ENCODE measurements at places on chromosomes 1 and 21.

DNA sequence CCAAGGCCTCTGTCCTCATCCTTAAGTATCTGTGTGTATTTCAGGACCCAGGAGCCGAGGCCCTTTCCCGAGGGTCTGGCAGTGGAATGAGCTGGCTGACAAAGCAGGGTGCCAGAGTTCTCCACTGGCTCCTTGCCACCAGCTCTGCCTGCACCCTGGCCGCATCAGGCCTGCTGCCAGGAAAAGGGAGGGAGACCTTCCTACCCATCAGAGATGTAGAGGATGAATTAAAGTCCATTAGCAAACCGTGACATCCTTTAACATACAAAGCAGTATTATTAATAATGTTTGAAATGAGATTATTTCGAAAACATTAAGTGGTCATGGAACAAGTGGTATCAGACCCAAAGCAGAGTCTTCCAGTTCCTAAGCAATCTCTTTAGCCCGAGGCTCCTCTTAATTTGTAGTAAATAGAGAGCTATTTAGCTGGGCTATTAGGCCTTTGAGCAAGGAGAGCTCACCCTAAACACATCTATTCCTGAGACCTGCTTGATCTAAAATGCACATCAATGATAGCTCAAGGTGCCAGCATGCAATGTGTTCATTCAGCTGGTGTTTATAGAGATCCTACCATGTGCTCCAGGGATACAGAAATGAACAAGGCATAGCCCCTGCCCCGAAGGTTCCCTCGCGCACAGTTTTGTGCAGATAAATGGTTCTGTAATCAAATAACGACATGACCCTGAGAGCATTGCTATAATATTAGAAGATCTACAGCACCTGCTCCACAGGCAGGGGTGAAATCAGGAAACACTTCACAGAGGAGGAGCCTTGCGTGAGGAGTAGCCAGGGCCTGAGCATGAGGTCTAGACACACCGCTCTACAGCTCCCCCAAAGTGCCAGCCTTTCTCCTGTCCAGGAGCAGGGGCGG lies 44.0 kb downstream of the FAM163A start:
- no peak for DNase-seq

- DNase-seq, result no peak
Measured at GRCh38 chr1:59640851-59641250, 173.9 kb upstream of the HOOK1 start.

- no peak for DNase-seq
Measured at GRCh38 chr1:223083831-223084230, 59.2 kb downstream of the TLR5 start.

GRCh38 chr1:34341896-34342295 lies 165.2 kb downstream of the C1orf94 start:
- no peak for DNase-seq

DNA sequence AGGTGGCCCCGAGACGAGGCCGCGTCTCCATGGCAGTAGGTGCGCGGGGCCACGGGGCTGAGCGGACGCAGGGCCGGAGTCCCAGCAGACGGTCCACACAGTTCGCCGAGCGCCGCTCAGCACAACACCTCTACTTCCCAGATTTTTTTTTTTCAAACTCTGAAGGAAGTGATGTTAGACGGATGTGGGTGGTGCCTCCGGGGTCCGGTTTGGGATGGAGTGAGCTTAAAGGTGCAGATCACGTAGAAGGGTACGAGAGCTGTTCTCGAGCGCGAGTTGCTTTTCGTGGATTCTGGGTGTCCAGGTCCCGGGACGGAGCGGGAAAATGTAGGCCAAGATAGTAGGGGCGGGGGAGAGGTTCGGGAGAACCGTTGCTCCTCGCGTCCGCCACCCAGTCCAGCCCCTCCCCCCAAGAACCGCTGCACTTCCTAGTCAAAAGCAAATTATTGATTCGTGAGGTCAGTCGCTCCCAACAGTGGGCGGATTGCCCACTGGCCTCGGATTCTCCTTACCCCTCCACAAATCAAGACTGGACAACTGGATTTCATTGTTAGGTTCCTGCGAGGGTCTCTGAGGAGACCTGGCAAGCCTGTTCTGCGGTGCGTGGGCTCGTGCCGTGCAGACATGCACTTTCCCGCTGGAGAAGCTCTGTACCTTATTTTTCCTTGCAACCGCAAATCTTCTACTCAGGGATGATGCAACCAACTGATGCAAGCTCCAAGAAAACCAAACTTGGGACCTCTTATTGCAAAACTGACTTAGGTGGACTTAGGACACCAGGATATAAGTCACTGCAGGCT lies at the start of gene TXNDC12:
TSS of gene TXNDC12 (minus strand) at position 126 of the 800 bp plus-strand sequence. CDS start at position 31, 95 bp downstream.
- peak; percentile 70 for DNase-seq

GRCh38 chr21:34807881-34808568 lies 139.2 kb downstream of the CLIC6 start:
- peak; percentile 74 for DNase-seq

DNA sequence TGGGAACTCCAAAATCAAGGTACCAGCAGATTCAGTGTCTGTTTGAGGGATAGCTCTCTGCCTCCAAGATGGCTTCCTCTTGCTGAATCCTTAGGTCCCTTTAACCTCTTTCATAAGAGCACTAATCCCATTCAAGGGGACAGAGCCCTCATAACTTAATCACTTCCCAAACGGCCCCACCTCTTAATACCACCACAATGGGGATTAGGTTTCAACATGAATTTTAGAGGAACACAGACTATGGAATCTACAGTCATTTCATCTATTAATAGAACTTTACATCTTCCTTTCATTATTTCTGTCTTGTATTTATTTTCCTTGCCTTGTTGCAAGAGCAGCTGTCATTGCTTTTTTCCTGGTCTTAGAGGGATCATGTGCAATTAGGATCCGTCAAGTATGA lies 30.3 kb downstream of the HOOK1 start:
- DNase-seq, result no peak

- no peak for DNase-seq
Measured at GRCh38 chr1:193013005-193013404, 46.2 kb downstream of the UCHL5 start.

DNA sequence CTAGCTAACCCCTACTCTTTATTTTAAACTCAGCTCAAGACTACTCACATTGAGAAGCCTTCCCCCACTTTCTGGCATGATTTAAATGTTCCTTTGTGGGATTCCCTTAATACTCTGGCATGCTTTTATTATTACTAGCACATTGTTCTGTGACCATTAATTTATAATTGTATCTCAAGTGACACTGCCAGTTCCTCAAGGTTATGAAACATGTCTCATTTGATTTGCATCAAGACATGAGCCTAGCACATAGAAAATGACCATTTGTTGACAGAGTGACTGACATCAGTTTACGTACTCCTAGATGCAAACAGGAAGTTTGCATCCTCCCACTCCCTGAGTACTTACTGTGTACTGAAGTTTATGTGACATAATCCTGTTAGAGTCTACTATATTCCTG lies 15.2 kb downstream of the RGS4 start:
- DNase-seq, result no peak

DNA sequence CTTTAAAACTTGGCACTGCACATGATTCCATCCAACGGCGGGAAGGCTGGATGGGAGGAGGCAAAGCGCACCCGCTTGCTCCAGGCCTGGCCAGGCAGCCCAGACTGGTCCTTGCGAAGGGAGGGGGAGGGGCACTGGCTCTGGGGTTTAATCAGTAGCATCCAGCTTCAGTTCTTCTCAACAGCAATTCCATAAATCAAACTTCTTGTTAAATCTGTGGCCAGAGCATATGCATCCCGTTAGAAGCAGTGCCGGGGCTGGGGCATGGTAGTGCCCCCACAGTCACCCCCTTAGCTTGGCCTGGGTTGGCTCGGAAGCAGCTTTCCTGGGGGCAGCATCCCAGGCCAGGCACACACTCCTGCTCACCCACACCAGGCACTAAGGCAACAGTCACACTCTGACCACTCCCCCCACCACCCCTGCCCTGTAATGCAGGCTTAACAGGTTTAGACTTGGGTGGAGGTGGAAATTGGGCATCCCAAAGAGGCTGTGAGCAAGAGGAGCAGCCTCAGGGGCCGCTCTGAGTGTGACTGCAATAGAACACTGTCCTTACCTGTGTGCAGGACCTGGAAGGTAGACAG lies 94.1 kb upstream of the CASZ1 start:
- DNase-seq, result no peak

DNA sequence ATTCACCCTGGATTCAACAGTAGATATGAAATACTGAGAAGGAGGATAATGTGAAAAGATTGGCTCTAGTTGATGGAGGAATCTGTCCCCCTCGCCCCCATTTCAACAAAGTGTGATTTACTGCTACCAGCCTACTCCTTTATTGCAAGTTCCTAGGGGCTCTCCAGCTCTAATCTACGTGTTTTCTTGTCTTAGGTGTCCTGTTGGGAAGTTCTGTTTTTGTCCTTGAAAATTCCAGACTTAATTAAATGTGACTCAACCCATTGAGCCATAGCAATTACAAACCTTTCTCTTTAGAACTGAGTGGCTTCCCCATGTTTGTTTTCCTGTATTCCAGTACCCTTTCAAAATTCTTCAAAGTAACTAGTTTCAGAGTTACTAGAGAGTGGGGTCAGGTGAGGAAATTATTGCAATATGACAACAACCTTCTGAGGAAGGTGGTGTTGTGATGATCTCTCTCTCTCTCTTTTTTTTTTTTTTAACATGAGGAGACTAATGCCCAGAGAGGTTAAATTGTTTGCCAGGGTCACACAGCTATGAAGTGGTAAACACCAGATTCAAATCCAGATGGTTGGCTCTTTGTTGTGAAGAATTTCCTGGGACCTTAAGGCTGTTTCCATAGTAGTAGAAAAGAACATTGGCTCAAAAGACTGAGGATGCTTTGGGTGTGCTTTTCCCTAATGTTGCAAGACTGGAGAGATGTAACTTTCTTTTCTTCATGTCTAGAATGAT lies 3.5 kb downstream of the RGL1 start:
- no peak for DNase-seq

DNA sequence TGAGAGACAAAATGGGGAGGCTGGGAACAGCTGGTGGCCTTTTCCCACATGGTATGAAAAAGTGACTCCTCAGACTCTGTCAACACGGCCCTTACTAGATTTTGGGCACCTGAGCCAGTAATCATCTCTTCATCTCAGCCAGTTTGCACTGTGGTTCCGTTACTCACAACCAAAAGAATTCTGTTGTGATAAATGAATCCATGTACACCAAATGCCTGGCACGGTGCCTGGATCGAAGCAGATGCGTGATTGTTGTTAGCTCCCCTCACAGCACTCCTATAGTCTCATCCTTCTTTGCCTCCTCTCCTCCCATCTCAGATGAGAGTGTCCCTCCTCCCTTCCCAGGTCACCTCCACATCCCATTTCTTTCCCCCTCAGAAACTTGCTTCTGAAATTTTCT lies 57.9 kb upstream of the GJB5 start:
- no peak for DNase-seq

DNA sequence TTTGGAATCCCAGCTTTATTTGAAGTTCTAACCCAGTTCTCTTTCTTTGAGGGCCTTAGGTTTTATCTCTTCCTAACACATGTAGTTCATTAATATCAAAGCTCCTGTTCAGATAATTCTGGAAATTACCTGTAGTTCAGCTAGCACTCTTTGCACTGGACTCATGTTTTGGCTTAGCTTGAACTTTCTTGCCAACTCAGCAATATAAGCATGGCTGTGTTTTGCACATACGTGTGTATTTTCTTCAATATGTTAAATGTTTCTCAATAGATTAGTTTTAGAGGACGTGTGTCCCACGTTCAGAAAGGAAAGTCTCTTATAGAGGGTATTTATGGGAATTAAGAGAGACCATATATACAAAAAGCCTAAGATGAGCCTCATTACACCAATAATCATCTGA lies 271.8 kb upstream of the USP25 start:
- DNase-seq, result no peak

GRCh38 chr1:182235604-182235951 lies 156.0 kb downstream of the GLUL start:
- DNase-seq, result no peak

DNA sequence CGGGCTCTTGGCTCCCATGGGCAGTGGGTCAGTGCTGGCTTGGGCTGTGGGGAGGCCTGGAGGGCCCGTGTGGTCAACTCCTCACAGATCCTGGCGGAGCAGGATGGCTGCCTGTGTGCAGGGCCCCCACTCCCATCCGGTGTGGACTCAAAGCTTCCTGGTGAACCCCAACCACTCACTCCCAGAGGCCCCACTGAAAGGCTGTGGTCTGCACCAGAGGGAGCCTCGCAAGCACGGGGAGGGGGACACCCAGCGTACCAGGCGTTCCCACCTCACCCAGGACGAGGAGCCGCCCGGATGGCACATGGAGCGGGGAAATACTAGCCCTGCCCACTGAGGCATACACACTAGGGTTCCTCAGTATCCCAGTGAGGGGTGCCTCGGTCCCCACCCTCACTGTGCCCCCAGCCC lies 75.4 kb upstream of the ACTRT2 start:
- no peak for DNase-seq

DNA sequence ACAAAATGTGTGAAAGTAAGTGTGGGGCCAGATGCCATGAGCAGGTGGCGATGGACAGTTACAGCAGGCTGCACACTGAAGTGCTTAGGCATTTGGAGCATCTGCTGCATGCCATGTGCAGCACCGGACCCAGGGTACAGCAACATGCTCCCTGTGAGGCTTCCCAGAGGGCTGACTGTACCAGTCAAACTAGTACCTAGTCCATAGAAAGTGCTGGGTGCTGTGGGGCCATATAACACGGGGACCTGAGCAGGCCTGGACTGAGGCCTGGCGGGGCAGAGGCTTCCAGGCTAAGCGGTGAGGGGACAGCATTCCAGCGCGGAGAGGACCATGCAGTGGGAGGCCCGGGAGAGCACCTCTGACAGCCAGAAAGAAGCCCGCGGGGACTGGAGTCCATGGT lies 29.9 kb upstream of the PKP1 start:
- DNase-seq, result no peak

DNA sequence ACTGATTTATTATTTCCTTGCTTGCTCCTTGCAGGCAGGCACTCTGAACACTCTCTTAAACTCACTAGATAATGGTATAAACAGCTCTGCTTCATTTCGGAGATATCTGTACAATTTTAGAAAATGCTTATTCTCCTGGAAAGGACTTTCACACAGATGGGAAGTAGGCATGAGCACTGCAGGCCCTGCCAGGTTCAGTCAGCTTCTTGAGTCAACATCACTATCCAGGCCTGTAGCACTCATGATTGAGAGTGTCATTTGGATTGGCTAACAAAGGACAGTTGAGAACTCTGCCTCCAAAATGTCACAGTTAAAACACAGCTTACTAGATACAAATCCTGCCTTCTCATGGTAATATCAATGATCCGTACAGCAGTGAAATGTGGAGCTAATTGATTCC lies 181.9 kb downstream of the CYYR1 start:
- DNase-seq, result no peak

Data from stimulated activated naive CD8-positive, alpha-beta T cell treated with anti-CD3 and anti-CD28 coated beads, Interleukin-15, amount 100 ng/mL, for 72 hours (primary cell).